T-helper 1 cell (primary cell): ENCODE measurements at places on chromosomes 13 and 19.
A peak's percentile ranks its signal among the peaks of the same experiment; 100 is the strongest.

DNA sequence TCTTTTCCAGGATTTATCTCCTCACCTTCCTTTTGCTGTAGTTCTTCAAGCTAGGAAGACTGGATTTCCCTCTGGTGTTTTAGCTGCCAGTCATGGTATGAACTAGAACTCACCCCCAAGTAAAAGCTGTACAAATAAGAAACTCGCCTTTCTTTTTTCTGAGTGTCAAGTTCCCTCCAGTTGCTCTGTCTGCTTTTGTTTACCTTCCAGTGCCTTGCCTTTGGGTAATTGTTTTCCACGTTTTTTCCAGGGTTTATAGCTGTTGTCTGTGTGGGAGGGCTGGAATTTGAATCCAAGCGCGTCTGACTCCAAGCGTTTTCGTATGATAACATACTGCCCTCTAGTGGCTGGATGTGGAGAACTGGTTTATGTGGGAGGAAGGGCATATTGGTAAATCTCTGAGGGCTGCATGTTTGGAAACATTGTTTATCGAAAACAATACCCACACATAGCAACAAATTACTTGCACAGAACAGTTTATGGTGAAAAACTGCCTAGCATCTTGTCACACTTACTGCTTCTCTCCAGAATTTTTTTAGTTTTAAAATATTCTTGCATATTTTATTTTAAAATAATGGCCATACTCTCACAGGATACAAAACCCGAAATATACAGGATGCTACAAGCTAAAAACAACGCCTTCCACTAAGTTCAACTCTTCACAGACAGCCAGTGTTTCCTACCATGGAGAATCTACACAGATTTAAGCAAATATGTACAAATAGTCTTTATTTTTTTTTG is 19.2 kb downstream of the RCN3 start:
- DNase-seq, result peak; percentile 64

DNA sequence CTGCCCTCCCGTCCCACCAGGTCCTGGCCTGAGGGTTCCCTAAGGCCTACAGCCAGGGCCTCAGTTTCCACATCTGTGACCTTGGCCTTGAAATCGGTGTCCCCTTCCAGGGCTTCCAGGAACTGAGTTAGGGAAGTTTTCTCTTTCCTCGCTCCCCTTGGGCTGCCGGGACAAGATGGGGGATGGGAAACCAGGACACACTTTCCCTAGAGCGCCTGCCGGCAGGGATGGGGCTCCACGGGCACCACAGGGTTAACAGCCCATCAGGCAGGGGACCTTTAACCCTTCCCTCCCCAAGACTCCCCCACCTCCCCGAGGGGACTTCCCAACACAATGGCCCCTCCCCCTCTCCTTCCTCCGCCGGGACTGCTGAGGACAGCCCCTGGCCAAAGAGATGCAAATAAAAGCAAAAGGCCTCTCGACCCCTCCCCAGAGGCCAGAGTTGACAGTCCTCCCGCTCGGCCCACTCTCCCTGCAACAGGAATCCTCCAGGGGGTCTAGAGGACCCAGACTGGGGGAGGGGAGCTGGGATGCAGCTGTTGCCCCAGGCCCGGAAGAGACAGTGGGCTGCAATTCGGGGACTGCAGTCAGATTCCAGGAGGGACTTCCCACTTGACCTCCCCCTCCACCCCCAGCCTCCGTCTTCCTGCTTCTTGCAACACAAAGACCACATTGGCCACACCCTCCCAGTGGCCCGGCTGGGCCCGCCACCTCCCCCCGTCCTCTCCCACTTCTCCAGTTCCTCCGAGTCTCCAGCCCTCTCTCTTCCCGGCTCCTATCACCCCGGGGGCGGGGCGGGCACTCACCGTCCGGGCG is 3.4 kb downstream of the BBC3 start:
- no peak for DNase-seq

GRCh38 chr19:2327773-2328400 is 499 bp downstream of the LSM7 start:
- DNase-seq, result peak; percentile 86

GRCh38 chr13:92830821-92831220 is 395.8 kb upstream of the GPC6 start:
- DNase-seq, result no peak

- DNase-seq, result no peak
Observed at GRCh38 chr19:13859361-13859880, 17.5 kb upstream of the NANOS3 start.

DNA sequence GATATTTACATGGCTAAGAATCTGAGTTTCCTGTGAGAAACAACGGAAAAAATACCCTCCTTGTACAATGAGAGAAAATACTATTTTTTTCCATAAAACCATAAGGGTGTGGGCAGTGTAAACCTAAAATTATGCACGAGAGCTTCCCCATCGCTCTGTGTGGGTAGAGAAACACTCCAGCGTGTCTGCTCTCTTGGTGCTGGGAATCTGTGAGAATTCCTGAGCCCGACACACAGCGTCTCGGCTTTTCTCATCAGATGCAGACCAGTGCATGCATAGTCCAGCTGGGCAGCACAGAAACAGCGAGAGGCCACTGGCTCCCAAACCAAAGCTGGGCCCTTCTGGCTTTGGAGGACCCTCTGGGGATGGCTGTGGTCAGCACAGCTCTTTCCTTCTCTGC is 12.0 kb downstream of the PLPP2 start:
- no peak for DNase-seq

GRCh38 chr13:48410199-48410598 is 2.7 kb downstream of the LPAR6 start:
- DNase-seq, result peak; percentile 62

DNA sequence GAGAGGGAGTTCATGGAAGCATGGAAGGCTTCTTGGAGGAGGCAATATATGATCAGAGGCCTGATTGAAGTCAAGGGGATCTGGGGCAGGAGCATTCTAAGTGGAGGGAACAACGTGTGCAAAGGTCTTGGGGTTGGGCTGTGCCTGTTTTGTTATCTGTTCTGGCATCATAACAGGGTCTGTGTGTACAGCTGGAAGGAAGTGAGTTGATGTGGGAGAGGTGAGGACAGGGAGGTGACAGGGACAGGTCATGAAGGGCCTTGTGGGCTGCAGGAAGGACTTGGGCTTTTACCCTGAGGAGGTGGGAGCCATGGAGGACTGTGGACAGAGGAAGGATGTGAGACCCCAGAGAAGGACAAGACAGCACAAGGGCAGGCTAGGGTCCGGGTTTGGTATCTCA is 1.2 kb upstream of the NFILZ start:
- DNase-seq, result no peak

- no peak for DNase-seq
Observed at GRCh38 chr13:89951341-89951740, 1396.1 kb upstream of the MIR17HG start.

GRCh38 chr19:11451871-11452619 is 16.6 kb downstream of the PRKCSH start:
- DNase-seq, result no peak

GRCh38 chr13:47017476-47017875 is 120.6 kb upstream of the HTR2A start:
- DNase-seq, result no peak

- no peak for DNase-seq
Observed at GRCh38 chr19:38013913-38014580, 107.0 kb downstream of the SIPA1L3 start.

DNA sequence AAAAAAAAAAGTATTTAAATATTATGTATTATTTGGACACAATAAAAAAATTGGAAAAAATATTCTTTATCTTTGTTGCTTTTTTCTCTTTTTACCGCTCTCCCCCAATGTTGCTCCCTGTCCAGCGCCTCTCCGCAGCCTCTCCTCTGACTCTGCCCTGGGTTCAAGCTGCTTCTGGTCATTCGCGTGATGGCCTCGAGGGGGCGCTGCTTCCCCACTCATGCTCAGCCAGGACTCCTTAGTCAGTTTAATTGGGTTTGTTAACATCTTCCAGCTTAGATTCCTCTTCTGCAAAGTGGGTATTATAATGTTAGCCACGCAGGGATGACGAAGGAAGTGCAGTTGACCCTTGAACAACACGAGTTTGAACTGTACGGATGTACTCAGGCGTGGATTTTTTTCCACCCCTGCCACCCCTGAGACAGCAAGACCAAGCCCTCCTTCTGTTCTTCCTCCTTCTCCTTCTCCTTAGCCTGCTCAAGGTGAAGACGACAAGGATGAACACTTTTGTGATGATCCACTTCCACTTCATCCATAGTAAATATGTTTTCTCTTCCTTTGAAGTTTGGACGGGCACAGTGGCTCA is 4.9 kb upstream of the NWD1 start:
- DNase-seq, result peak; percentile 7

- DNase-seq, result no peak
Observed at GRCh38 chr13:109235901-109236300, 550.5 kb downstream of the IRS2 start.

DNA sequence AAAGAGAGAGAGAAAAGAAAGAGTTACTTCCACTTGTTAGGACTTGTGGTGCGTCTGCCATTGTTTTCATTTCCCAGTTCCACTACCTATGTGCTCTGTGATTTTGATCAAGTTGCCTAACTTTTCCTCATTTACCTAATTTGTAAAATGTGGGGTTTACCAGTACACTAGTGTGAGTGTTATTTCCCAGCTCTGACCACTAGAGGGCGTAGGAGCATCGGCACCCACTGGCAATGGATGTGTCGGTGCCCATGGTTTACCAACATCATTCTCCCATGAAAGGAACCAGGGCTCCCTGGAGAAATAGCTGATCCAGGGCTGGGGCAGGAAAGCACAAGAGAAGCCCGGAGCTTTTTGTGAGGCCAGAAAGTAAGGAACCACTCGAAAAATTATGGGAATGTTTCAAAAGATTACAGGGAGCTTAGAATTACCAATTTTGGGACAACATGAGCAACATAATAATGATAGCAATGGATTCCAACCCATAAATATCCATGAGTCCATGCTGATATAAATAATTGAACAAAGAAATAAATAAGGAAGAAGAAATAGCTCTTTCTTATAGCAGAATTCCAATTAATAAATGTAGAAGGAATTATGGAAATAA is 15.1 kb upstream of the CEACAM4 start:
- DNase-seq, result peak; percentile 35

GRCh38 chr19:13118424-13119193 is 545 bp downstream of the NACC1 start:
- DNase-seq, result peak; percentile 30

DNA sequence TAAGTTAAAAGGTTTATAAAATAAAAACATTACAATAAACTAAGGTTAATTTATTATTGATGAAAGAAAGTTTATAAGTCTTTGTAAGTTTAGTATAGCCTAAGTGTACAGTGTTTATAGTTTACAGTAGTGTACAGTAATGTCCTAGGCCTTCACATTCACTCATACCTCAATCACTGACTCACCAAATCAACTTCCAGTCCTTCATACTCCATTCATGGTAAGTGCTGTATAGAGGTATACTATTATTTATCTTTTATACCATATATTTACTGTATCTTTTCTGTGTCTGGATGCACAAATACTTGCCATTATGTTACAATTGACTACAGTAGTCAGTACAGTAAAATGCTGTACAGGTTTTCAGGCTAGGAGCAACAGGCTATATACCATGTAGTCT is 490.0 kb downstream of the GPC6 start:
- no peak for DNase-seq

DNA sequence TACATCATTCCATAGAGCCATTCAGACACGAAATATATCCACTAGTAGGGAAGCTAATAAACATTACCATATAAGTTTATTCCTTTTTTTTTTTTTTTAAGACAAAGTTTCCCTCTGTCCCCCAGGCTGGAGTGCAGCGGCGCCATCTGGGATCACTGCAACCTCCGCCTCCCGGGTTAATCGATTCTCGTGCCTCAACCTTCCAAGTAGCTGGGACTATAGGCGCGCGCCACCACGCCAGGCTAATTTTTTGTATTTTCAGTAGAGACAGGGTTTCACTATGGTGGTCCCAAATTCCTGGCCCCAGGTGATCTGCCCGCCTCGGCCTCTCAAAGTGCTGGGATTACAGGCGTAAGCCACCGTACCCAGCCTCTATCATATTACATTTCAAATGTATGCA is 612 bp upstream of the ZNF154 start:
- DNase-seq, result no peak

- no peak for DNase-seq
Observed at GRCh38 chr13:23098161-23098907, 82.4 kb upstream of the SGCG start.

- no peak for DNase-seq
Observed at GRCh38 chr19:57651654-57651996, 17.1 kb upstream of the ZSCAN4 start.

- peak; percentile 51 for DNase-seq
Observed at GRCh38 chr19:27793128-27793643, 1419.8 kb downstream of the UQCRFS1 start.

DNA sequence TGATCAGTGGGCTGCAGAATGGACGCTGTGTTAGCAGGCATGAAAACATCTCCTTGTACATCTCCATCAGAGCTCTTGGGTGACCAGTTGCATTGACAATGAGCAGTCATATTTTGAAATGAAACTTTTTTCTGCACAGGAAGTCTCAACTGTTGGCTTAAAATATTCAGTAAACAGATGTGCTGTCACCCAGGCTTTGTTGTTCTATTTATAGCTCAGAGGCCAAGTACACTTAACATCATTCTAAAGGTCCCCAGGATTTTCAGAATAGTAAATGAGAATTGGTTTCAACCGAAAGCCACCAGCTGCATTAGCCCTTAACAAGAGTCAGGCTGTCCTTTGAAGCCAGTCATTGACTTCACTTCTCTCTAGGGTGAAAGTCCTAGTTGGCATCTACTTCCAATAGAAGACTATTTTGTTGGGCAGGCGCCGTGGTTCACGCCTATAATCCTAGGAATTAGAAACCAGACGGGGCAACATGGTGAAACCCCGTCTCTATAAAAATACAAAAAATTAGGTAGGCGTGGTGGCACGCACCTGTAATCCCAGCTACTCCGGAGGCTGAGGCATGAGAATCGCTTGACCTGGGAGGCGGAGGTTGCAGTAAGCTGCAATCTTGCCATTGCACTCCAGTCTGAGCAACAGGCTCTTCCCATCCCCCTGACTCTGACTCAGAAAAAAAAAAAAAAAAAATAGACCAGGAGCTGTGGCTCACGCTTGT is 7.9 kb upstream of the PDE4A start:
- no peak for DNase-seq

GRCh38 chr19:9144920-9145319 is 4.7 kb downstream of the ZNF317 start:
- no peak for DNase-seq

DNA sequence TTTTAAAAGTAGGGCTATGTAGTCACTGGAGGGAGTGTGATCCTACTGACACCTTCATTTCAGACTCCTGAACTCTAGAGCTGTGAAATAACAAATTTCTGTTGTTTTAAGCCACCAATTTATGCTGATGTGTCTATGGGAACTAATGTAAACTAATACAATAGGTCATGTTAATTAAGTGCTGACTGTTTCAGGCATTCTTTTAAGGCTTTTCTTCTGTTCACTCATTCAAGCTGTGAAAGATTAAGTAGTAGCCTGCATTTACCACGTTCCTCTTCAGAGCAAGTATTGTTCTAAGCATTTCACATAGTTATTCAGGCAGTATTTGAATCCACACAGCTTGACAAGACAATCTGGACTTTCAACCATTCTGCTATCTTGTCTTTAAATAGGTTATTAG is 1135.0 kb downstream of the SLITRK1 start:
- no peak for DNase-seq
